Omental fat pad (tissue), 4 donors: ENCODE measurements at places on chromosomes 6 and 20.

- DNase-seq, result no peak
These were observed 25.8 kb upstream of the SLC16A10 start for GRCh38 chr6:111061508-111061907.

GRCh38 chr6:25257686-25258348, 21.4 kb upstream of the CARMIL1 start:
- no peak for DNase-seq

DNA sequence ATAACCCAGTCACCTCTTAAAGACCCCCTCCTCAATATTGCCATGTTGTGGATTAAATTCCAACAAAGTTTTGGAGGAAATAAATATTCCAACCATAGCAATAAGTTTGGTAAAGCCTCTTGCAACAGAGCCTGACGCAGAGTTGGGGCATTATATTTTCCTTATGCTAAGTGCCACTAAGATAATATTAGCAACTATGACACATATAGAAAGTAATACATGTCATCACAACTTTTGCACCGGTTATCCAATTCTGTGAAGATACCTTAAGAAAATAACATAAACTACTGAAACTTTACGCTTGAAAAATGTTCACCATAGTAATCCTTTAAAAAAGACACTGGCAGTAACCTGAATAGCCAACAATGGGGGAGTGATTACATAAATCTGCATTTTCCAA, 52.2 kb upstream of the TRERF1 start:
- DNase-seq, result no peak

DNA sequence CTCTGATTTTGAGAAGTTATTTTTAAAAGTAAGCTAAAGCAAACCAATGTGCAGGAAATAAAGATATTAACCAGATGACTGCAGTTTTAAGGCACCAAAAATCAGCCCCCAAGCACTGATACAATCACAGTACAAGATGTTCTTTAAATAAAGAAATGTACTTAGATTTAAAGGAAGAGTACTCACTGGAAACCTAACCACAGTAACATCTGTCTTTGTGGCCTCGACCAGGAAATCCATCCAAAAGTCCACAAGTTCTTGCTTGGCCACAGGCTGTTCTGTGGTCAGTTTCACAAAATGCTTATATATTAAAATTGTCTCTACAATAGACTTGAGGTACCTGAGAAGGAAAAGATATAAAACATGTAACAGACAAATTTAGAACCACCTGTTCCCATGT, 105.9 kb upstream of the MAP7 start:
- no peak for DNase-seq

DNA sequence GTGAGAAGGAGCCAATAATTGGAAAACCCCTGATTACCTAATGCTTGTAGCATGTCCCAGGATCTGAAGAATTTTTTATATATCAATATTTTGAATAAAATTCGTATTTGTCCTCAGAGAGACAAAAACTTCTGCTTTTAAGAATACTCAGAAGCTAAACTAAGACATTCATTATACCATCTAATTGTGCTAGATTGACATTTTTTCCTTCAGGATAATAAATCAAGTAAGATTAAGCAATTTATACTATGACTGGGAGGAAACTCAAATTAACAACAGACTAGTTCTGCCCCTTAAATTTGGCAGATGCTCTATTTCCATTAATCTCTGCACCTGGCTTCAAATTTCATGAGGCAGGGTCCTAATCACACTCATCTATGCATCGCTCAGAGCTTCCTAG, 291.4 kb downstream of the PLCB1 start:
- no peak for DNase-seq

DNA sequence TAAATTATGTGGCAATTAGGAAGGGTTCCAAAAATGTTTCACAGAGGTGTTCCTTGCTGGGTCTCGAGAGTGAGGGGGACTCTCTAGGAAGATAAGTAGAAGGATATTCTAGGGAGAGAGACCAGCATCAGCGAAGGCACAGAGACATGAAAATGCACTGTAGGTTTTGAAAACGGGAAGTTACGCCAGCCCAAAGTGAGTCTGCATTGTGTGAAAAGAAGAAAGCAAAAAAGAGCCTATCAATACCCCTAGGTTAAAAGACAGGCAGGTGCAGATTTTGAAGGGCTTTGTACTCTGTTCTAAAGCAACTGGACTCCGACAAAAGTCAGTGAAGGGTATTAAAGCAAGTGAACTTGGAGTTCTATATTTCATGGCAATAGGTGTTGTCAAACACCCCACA, 25.7 kb upstream of the MRAP2 start:
- no peak for DNase-seq

- no peak for DNase-seq
These were observed 80.8 kb downstream of the SLC22A3 start for GRCh38 chr6:160428818-160429619.

DNA sequence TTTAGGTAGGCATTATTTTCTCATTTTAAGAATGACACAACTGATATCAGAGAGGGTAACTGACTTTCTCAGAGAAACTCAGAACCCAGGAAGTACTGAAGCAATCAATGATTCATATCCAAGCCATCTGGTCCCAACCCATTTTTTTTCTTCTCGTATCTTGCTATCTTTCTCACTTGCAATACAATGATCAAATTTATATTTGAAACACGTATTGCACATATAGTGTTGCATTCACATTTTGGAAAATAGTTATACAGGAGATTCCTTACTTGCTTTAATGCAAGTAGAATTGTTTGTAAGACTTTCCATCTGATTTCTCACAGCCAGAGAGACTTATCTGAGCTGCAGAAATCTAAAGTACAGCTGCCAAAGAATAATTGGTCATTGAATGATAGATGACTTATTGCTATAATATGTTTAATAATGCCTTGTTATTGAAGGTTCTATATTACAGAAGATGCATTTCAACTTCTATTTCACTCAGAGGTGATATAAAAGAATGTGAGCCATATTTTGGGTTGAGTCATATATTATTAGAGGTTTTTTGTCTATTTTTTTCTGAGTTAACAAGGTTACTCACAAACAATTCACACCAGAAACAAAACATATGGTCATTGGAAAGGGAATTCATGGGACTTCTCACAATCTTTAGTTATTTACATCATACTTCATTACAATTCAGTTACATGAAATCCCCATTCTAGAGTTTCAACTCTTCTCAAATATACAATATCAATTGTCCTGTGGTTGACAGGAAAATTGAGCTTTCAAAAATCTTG, 337.5 kb upstream of the CITED2 start:
- no peak for DNase-seq

GRCh38 chr6:142376800-142377496, 75.1 kb downstream of the ADGRG6 start:
- DNase-seq, result no peak

DNA sequence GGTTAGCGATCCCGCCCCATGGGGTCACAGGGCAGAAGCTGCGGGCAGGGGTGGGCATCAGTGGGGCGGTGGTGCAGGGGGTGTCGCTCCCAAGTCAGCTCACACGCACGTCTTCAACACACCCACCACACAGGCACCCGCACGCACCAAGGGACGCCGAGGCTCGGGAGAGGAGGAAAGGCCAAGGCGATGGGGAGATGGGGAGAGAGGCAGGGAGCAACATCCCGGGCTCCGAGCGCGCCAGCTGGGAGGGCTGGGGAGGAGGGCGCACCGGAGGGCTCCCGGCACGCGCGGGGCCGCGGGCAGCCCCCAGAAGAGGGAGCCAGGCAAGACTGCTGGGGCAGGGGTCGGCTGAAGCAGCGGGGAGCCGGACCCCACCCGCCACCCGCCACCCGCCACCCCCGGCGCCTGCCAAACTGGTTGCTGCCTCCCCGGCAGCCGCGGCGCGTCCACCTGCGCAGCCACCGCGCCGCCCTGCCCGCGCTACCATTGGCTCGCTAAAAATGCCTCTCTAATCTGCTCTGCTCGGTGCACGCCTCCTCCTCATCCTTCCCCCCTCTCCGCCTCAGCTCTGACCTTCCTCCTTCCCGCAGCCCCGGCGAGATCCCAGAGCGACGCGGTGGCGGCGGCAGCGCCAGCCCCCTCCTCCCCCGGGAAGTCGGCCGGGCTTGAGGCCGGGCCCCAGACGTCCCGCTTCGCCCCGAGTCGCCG, at the start of gene PACSIN1:
TSS of gene PACSIN1 (plus strand) at position 546 of the 711 bp plus-strand sequence. CDS start 60,230 bp downstream, outside the sequence.
- no peak for DNase-seq

GRCh38 chr20:20489054-20489453, 121.2 kb downstream of the INSM1 start:
- no peak for DNase-seq

GRCh38 chr6:155324172-155324571, 9.9 kb upstream of the TFB1M start:
- DNase-seq, result no peak

GRCh38 chr6:156174031-156174890, 602.9 kb upstream of the ARID1B start:
- DNase-seq, result no peak

DNA sequence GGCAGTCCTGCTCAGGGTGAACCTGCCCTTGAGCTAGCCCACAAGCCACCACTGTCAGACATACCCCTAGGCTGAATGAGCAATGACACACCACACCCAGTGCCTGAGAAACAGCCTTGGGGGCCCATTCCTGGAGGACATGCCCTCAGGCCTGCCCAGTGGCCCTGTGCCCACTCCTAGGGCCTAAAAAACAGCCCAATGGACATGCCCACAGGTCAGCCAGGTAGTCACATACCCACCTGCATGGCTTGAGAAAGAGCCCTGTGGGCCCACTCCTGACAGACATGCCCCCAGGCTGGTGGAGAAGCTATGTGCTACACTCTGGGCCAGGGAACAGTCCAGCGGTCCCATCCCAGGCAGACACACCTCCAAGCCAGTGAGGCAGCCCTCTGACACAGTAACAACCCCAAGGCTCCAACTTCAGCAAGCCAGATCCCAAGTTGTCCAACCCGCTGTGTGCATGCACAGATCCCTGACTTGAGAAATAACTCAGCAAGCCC, 491.1 kb downstream of the KIF16B start:
- DNase-seq, result no peak

DNA sequence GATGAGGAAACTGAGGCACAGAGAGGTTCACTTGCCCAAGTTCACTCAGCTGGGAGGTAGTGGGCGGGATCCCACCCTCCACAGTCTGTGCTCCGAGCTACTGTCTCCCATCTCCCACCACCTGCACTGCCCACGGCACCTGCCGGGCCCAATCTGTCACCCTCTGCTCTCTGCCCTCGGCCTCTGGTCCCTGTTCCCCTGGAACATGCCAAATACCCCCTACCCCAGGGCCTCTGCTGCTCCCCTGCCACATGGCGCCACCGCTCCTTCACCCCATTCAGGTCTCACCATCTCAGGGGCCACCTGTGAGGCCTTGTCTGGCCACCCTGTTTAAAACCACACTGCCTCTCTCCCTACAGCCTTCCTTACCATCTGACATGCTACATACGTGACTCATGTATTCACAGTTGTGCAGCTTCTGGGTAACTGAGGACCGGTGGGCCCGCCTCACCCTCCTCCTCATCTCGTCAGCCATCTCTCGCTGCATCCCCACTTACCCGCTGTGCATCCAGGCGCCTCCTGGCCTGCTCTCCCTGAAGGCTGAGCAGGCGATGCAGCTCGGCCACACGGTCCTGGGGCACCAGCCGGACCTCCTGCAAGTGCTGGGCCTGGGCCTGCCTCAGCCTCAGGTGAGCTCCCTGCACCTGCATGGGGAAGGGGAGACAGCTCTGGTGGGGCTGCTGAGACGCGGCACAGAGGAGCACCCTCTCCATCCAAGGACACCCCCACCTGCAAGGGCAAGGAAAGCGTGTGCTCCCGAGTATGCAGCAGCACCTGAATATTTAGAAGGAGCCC, 50.6 kb downstream of the GINS1 start:
- DNase-seq, result no peak

GRCh38 chr6:67717281-67717680, 917.8 kb upstream of the ADGRB3 start:
- no peak for DNase-seq

DNA sequence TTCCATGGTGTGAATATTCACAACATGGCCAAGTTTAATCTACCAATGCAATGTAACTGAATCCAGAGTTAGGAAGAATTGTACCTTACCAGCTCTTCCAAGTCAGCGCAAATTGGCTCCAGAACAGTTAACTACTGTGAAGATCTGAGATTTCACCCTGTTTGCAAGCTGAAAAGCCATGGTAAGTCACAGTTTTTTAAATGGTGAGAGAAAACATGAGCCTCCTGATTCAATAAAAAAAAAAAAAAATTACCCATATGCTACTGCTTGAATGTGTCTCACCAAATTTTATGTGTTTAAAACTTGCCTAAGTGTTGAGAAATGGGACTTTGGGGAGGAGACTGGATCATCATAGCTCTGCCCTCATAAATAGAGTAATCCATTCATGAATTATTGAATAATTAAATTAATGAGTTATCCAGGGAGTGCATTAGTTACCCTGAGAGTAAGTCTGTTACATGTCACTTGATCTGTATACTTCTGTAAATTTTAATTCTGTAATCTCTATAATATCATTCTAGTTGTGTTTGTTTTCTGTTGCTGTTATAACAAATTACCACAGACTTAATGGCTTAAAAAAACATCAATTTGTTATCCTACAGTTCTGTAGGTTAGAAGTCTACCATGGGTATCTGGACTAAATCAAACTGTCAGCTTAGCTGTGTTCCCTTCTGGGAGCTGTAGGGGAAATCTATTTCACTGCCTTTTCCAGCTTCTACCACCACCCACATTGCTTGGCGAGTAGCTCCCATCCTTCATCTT, 1355.9 kb downstream of the GRIK2 start:
- no peak for DNase-seq

GRCh38 chr6:131688286-131688685, 12.9 kb downstream of the OR2A4 start:
- DNase-seq, result no peak

GRCh38 chr20:2093159-2093781, 8.4 kb upstream of the STK35 start:
- no peak for DNase-seq

DNA sequence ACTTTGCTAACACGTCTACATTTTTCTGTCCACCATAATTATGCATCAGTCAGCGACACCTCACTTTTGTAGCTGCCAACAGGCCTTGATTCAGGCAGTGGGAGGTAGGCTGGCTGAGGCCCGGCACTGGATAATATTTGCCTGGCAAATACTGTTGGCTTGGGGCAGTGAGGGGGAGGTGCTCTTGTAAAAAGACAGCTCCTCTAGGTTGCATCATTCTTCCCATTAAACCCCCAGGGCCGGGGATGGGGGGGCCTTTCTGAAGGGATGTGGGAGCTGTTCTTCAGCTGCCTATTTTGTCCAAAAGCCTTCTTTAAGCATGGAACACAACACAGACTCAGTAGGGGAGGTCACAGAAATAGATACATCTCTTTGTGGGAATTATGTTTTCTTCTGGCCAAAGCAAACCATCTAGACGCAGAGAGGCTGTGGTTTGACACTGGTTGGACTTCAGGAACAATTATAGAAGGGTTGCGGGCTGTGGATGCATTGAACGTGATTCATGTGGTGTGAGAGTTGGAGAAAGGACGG, 338.3 kb upstream of the NT5E start:
- DNase-seq, result no peak

- no peak for DNase-seq
These were observed 380.0 kb upstream of the GJE1 start for GRCh38 chr6:141752677-141753076.
